Left hindlimb (tissue), 1 donor: ENCODE measurements at places on chromosomes 5 and 9.
A peak's percentile ranks its signal among the peaks of the same experiment; 100 is the strongest.

- DNase-seq: no peak
Observed at GRCh38 chr5:158848634-158849033, 251.1 kb downstream of the EBF1 start.

- no peak for DNase-seq
Observed at GRCh38 chr5:157286761-157287211, 20.9 kb downstream of the CYFIP2 start.

GRCh38 chr5:164296603-164297080, 791.2 kb downstream of the MAT2B start:
- DNase-seq: peak; percentile 52

DNA sequence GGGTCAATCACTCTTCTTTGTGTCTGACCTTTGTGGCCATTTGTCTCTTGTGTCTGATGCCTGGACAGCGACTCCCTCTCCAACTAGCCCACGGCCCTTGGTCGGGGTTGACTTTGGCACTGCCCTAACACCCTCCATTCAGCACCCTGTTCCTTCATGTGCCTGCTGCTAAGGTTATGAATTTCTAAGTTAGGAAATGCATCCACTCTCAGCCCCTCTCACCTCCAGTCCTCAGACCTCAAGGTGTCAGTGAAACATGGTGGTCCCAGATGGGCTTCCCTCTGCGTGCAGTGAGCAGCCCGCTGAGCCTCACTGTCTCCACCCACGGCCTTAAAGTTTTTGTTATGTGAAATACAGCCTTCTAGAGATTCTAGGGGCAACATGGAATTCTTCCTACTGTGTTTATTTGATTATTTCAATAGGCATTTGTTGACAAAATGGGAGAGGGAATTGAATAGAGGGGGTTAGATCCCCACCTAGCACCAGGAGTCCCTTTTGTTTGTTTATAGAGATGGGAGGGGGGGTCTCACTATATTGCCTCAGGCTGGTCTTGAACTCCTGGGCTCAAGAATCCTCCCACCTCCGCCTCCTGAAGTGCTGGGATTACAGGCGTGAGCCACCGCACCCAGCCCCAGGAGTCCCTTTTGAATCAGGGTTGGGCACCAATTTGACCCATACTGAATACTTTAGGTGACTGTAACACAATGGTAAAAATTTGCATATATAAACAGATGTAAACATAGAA, 1.6 kb upstream of the GLIPR2 start:
- no peak for DNase-seq

DNA sequence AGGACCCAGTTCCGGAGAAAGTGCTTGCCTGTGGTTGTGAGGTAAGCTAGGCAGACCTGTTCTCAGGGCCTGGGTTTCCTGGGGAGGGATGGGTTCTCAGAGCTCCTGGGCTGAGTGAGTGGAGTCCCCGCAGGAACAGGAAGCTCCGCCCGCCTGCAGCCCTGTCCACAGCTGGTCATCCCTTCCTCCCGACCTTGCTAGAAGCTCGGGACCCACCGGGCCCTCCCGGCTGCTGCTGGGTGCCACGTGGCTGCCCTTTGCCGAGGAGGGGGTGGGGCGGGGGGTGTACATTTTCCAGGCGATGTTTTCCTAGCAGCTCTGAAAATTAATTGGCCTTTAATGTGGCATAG, 198.1 kb downstream of the C9orf50 start:
- DNase-seq: no peak

DNA sequence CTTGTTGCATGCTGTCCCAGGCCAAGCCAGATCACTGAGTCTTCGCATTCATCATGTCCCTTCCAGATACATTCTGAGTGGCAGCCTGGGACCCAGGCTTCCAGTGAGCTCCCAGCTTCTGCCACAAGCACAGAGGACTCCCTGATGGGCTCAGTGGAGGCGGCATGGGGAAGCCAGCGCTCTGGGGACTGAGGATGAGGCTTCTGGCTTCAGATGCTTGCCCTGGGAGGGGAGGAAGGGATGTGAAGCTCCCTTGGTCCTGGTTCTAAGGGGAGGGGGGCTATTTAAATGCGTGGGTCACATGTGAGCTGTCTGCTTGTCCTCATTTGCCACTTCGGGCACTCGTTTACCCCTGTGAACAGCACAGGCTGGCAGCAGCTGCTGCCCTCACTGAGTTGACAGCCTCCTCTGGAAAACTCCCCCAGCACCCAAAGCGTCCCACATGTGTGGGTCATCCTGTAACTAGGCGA, 174.0 kb downstream of the NR3C1 start:
- DNase-seq: no peak

GRCh38 chr5:175920231-175920811, 47.8 kb downstream of the THOC3 start:
- no peak for DNase-seq
